Suprapubic skin (tissue), 4 donors: ENCODE measurements at places on chromosomes 16 and 17. TPM values are rescaled to one million over a fixed set of nuclear protein-coding genes. Genes with fewer than 3 reads are reported as not detected.

The COX10 gene
- total RNA-seq, result 26.5 TPM

The SPATA22 gene
- total RNA-seq, result not detected

The GSG1L gene
- total RNA-seq, result 1.7 TPM

The C16orf46 gene
- not detected for total RNA-seq

The OR1F1 gene
- not detected for total RNA-seq

The PPM1E gene
- 0.08 TPM for total RNA-seq

The TPPP3 gene
- 182 TPM for total RNA-seq

The PMP22 gene
- total RNA-seq, result 143 TPM

The CCL14 gene
- 18.2 TPM for total RNA-seq

The BTBD17 gene
- total RNA-seq, result not detected

The RPUSD1 gene
- 22.6 TPM for total RNA-seq

The FOXJ1 gene
- total RNA-seq, result 2.8 TPM

The CACNG3 gene
- total RNA-seq, result not detected

The KRT20 gene
- not detected for total RNA-seq

The CDH5 gene
- total RNA-seq, result 23.6 TPM

The NAGS gene
- total RNA-seq, result 0.73 TPM

The PLXDC1 gene
- total RNA-seq, result 6.5 TPM

The CLEC10A gene
- total RNA-seq, result 3.3 TPM

The CCL4 gene
- total RNA-seq, result 0.97 TPM

The KRT32 gene
- 11.5 TPM for total RNA-seq
